Fibroblast of upper back skin (primary cell): ENCODE measurements at places on chromosomes 1 and 21.

- no peak for DNase-seq
These were observed 9.2 kb upstream of the ZNF644 start for GRCh38 chr1:91031081-91031480.

DNA sequence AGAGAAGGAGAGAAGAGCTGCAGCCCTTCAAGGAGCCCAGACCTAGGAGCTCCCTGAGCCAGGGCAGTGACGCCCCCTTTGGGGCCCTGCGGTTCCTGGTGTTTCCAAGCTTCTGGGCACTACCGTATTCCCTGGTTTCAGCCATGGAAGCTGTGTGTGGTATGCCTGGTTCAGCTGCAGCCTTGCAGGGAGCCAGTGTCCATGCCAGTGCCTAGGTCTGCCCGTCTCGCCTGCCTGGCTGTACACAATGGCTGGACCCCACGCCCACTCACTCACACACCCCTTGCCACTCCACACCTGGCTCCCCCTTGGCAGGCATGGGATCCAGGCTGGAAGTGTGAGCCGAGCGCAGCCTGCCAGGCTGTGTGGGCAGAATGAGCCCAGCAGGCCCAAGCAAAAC, 87.7 kb downstream of the ADARB1 start:
- no peak for DNase-seq

DNA sequence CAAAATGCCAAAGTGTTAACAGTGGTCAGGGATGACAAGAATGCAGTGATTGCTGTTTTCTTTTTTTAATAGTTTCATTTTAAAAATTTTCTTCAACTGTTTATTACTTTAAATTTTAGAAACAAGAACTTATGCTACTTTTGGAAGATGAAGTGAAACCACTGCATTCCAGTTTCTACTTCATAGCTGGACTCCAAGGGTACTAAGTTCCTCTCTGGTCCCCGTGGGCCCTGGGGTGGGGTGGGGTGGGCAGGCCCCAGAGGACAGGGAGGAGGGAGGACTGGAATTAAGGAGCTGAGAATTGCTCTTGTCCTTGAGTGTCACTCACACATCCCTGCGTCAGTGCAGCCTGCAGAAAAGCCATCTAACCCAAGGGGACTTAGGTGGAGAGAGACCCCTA, 97.3 kb downstream of the RAVER2 start:
- no peak for DNase-seq

GRCh38 chr1:174815036-174815435, 184.7 kb upstream of the CACYBP start:
- peak; percentile 50 for DNase-seq

DNA sequence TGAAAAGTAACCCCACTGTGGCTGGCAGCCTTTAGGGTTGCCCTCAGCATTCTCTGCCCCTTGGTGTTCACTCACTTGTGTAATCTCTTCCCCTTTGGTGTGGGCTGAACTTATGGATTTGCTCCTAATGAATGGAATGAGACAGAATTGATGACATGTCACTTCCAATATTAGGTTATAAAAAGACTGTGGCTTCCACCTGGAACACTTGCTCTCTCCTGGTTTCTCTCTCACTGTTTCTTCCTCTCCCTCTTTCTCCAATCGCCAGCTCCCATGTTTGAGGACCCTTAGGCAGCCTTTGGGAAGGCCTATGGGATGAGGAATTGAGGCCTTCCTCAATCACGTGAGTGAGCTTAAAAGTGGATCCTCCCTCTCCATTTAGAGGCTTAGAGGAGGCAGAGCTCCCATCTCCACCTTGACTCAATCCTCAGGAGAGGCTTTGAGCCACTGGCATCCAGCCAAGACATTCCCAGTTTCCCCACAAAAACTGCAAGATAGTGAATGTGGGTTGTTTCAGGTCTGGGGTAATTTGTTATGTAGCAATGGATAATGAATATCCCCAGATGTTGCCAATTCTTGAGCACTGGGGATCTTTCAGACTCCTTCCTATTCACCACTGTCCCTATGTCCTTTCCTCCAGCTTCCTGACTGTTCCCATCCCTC, 95.5 kb upstream of the CD34 start:
- peak; percentile 83 for DNase-seq

GRCh38 chr1:70140343-70140742, 65.0 kb downstream of the LRRC40 start:
- DNase-seq: peak; percentile 81

- DNase-seq: no peak
These were observed 80.4 kb upstream of the EDN2 start for GRCh38 chr1:41564741-41565475.

DNA sequence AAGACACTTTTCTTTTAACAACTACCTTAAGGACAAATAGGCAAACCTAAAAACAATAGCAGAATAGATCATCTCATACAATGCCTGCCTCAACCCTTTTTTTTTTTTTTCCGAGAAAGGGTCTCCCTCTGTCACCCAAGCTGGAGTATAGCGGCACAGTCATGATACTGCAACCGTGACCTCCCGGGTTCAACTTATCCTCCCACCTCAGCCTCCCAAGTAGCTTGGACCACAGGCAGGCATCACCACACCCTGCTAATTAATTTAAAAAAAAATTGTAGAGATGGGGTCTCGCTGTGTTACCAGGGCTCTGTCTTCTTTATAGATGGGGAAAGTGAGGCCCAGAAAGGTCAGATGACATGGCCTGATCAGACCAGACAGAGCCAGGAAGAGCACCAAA, 7.9 kb downstream of the SH3BGRL3 start:
- no peak for DNase-seq

GRCh38 chr1:9659328-9659727, 7.8 kb downstream of the PIK3CD start:
- peak; percentile 84 for DNase-seq

- no peak for DNase-seq
These were observed 12.5 kb downstream of the S100A10 start for GRCh38 chr1:151981178-151981525.

GRCh38 chr21:44413566-44414290, 41.6 kb upstream of the LRRC3 start:
- DNase-seq: no peak

DNA sequence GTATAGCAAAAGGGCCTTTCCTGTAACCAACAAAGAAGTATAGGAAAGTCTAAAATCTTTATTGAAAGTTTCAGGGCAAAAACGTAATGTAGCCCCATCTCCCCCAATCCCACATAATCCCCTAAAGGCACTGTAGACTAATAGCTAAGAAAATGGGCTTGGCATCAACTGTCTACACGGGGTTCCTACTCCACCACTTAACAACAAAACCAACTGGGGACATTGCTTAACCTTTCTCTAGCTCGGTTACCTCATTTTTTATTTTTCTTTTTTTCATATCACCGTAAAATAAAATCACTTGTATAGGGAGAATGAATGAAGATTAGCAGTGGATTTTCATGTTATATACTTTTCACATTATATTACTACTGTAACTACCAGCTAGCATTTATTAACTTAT, 12.3 kb downstream of the MACF1 start:
- no peak for DNase-seq

- DNase-seq: no peak
These were observed 725 bp upstream of the VWA1 start for GRCh38 chr1:1434824-1435105.

- no peak for DNase-seq
These were observed 26.6 kb downstream of the MSTO1 start for GRCh38 chr1:155636397-155637153.
